ENCODE measurements at places on chromosomes 5 and 9.
A peak's percentile ranks its signal among the peaks of the same experiment; 100 is the strongest.

DNA sequence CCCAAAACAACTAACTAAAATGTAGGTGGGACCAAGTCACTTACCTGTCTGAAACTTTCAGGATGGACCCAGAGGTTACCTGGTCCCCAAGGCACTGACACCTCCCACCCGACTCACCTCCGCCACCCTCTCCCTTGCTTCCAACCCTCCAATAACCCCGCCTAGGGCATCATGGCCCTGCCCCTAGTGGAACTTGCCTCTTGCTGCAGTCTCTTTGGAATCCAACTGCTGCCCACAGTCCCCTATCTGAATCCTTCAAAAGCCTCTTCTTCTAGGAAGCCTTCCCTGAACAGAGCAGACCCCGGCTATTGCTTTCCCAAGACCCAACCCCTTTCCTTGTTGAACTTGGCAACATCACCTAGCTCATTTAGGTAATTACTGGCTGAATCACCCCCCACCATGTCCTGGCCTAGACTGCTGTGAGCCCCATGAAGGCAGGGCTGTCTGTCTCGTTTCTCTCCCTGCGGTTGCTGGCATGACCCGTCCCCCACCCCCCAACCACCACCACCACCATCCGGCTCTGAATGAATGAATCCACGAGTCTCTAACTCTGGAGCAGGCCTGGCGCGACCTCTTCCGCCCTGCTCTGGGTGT is 9.4 kb downstream of the CRB2 start:
- peak overlapping the region; percentile 81 for H3K27ac ChIP-seq
- no peak for DNase-seq
- H3K4me3 ChIP-seq = no peak overlapping the region

DNA sequence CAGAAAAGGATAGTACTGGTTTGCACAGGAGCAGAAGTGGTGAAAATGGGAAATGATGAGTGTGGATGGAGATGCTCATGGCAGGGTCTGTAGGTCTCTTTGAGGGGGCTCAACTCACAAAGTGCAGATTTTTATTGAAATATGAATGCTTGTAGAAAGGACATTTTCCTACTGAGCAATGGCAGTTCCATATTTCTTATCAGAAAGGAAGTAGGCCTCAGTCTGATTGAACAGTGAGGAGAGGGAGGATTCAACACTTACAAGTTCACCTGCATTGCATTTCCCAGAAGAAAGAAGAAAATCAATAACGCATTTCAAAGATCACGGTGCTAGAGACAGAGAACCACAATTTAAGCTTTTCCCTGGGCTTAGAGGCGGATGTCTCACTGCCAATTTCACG is 49.2 kb downstream of the ANXA2R start:
- H3K36me3 ChIP-seq = no peaks in the 10 kb centered on the region
- no peak for DNase-seq
- H3K4me3 ChIP-seq = no peak overlapping the region
- peaks cover 35% of the 10 kb centered on the region for H3K27me3 ChIP-seq
- H3K4me1 ChIP-seq = no peaks in the 10 kb centered on the region

DNA sequence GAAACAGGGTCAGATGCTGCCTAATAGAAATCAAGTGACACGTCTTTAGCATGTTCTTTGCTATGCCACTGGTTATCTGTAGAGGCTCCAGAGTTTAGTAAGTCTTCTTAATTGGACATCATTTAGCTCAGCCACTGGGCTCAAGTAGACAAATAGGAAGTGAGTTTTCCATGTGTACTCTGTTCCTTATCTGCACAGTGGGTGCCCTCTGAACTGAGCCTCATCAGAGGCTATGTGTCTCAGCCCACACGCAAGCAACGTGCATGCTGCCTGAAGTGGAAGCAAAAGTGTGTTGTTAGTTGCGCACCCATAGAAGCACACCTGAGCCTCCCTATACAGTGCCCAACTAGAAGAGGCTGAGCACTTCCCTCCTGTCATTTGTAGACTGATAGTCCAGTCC is 134.7 kb downstream of the SEMA5A start:
- H3K4me3 ChIP-seq = no peak overlapping the region
- no peaks in the 10 kb centered on the region for H3K36me3 ChIP-seq
- DNase-seq = no peak

DNA sequence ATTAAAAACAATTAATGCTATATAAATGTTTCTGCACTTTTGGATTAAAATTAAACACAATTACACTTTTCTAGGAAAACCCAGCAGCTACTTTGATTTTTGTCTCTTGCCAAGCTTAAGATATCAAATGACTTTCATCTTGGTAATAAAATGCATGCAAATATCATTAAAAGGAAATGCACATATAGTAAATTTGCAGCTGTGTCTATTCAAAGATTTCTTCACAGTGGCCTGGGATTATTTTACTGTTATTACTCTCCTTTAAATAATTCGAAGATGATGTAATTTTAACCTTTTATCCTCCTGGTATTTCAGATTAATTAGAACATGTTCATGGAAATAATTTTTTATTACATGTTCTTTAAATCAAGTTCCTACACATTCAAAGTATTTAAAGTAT is 529.5 kb upstream of the RGMB start:
- H3K4me1 ChIP-seq = no peaks in the 10 kb centered on the region
- H3K27me3 ChIP-seq = no peaks in the 10 kb centered on the region
- H3K4me3 ChIP-seq = no peak overlapping the region
- no peak overlapping the region for H3K27ac ChIP-seq
- DNase-seq = no peak
- no peaks in the 10 kb centered on the region for H3K36me3 ChIP-seq

DNA sequence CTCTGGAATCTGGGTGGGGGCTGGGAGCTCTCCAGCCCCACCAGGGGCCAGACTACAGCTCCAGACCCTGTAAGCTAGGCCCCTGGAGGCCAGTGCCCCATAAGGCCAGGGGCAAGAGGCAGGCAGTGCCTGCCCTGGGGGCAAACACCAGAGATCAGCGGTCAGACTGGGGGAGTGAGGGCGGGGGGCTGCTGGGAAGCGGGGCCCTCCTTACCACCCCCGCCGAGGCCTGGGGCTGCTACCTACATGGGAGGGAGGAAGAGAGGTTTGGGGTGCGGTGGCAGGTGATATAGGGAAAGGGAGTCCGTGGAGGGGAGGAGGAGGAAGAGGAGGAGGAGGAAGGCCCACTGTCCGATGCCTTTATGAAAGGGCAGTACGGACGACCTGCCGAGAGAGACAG is 12.7 kb downstream of the PRR7 start:
- no peaks in the 10 kb centered on the region for H3K4me1 ChIP-seq
- H3K27ac ChIP-seq = no peak overlapping the region
- no peaks in the 10 kb centered on the region for H3K36me3 ChIP-seq

- H3K4me1 ChIP-seq = no peaks in the 10 kb centered on the region
- H3K27ac ChIP-seq = no peak overlapping the region
- no peak overlapping the region for H3K4me3 ChIP-seq
- no peak for DNase-seq
- H3K27me3 ChIP-seq = no peaks in the 10 kb centered on the region
- H3K36me3 ChIP-seq = no peaks in the 10 kb centered on the region
Observed at GRCh38 chr5:55650386-55650785, 61.7 kb downstream of the SLC38A9 start.

- no peak overlapping the region for H3K27ac ChIP-seq
- no peak overlapping the region for H3K4me3 ChIP-seq
- DNase-seq = no peak
- no peaks in the 10 kb centered on the region for H3K36me3 ChIP-seq
- H3K4me1 ChIP-seq = no peaks in the 10 kb centered on the region
Observed at GRCh38 chr9:71795097-71795813, 26.9 kb upstream of the CEMIP2 start.

- no peaks in the 10 kb centered on the region for H3K36me3 ChIP-seq
- no peaks in the 10 kb centered on the region for H3K4me1 ChIP-seq
- no peaks in the 10 kb centered on the region for H3K27me3 ChIP-seq
- no peak overlapping the region for H3K4me3 ChIP-seq
- no peak for DNase-seq
- peak overlapping the region; percentile 28 for H3K27ac ChIP-seq
Observed at GRCh38 chr5:66982470-66982869, 214.1 kb downstream of the CD180 start.

- H3K4me1 ChIP-seq = no peaks in the 10 kb centered on the region
- H3K36me3 ChIP-seq = no peaks in the 10 kb centered on the region
- no peak overlapping the region for H3K4me3 ChIP-seq
Observed at GRCh38 chr9:81787747-81788632, 98.6 kb upstream of the TLE1 start.

DNA sequence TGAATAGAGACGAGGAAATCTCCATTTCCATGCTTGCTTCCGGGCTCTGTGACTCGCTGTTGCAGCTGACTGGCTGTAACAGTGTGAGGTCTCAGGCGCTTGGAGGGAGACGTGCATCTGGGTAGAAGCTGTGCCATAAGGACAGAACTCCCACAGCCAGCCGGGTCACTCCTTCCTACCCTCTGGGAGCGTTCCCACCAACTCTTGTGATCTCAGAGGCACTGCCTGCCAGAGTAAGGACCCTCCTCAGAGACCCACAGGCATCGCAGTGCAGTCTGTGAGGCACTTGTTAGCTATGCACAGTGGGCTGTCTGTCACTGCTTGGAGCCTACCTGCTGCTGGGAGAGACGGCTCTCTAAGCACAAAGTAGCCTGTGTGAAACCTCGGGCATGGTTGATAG is 203.4 kb upstream of the SEMA6A start:
- no peaks in the 10 kb centered on the region for H3K4me1 ChIP-seq
- H3K36me3 ChIP-seq = no peaks in the 10 kb centered on the region
- no peak for DNase-seq
- no peaks in the 10 kb centered on the region for H3K27me3 ChIP-seq
- H3K4me3 ChIP-seq = no peak overlapping the region

DNA sequence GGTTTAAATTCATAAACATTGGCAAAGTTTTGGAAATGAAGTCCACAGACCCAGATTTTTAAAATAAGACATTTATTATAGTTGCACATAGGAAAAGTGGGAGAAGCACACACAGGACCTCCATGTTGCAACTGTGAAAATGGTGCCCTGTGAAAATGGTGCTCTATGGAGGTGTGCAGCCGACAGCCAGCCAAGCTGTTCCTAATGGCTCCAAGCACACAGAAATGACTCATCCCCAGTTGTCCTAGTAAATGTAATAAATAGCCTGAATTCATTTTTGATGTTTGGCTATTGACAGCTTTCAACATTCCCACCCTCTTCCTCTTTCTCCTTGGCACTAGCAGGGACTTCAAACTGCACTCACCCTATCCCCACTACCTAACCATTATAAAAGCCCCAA is 590.9 kb downstream of the CAAP1 start:
- DNase-seq = no peak
- no peaks in the 10 kb centered on the region for H3K27me3 ChIP-seq
- H3K27ac ChIP-seq = no peak overlapping the region
- H3K4me1 ChIP-seq = no peaks in the 10 kb centered on the region
- H3K36me3 ChIP-seq = no peaks in the 10 kb centered on the region

- H3K4me3 ChIP-seq = no peak overlapping the region
- no peaks in the 10 kb centered on the region for H3K27me3 ChIP-seq
- H3K4me1 ChIP-seq = no peaks in the 10 kb centered on the region
- H3K27ac ChIP-seq = no peak overlapping the region
Observed at GRCh38 chr5:53613061-53613460, 52.6 kb downstream of the NDUFS4 start.

- no peak overlapping the region for H3K4me3 ChIP-seq
- no peaks in the 10 kb centered on the region for H3K36me3 ChIP-seq
- no peaks in the 10 kb centered on the region for H3K4me1 ChIP-seq
- DNase-seq = no peak
Observed at GRCh38 chr9:1331546-1332038, 281.4 kb downstream of the DMRT2 start.

DNA sequence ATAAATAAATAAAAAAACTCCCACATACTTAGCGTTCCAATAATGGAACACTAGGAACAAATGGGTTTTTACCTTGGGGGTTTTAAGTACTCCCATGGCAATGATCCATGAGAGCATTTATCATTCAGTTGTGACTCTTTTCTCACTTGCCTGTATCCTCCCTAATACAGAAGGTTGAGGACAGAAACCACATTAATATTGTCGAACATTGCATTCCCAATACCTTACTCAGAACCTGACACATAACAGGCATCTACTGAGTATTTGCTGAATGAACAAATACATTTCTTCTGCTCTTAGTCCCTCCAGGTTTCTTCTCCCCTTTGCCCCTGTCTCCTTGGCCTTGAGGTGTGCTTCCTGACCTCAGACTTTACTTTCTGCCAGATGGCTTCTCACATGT is 175.9 kb downstream of the CEMIP2 start:
- no peak overlapping the region for H3K4me3 ChIP-seq
- no peaks in the 10 kb centered on the region for H3K4me1 ChIP-seq
- no peak for DNase-seq
- H3K27ac ChIP-seq = no peak overlapping the region
- no peaks in the 10 kb centered on the region for H3K27me3 ChIP-seq
- H3K36me3 ChIP-seq = no peaks in the 10 kb centered on the region

GRCh38 chr9:35691757-35692301 is 2.1 kb upstream of the TPM2 start:
- no peaks in the 10 kb centered on the region for H3K27me3 ChIP-seq
- no peak for DNase-seq
- H3K4me1 ChIP-seq = no peaks in the 10 kb centered on the region
- peak overlapping the region; percentile 98 for H3K27ac ChIP-seq
- H3K4me3 ChIP-seq = peak overlapping the region; percentile 57

- no peaks in the 10 kb centered on the region for H3K27me3 ChIP-seq
- H3K36me3 ChIP-seq = no peaks in the 10 kb centered on the region
- no peak overlapping the region for H3K4me3 ChIP-seq
- no peaks in the 10 kb centered on the region for H3K4me1 ChIP-seq
- no peak for DNase-seq
Observed at GRCh38 chr5:151345808-151346478, 1.4 kb downstream of the SLC36A2 start.

Measured in uterus (tissue), 4 donors.